GM23338 (cell line): ENCODE measurements at places on chromosomes 12 and 14. TPM values are rescaled to one million over a fixed set of nuclear protein-coding genes. Genes with fewer than 3 reads are reported as not detected.

DNA sequence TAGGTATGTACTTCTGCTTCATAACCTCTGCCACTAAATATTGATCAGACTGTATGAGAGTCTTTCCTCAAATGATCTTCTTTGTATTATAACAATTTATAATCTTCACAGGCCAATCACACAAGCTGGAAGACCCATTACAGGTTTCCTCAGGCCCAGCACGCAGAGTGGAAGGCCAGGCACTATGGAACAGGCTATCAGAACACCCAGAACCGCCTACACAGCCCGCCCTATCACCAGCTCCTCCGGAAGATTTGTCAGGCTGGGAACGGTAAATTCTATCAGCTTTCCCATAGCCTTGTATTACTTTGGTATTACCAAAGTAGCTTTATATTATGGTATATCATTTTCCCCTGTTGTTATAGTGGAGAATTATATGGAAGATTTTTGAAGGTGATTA lies 16.5 kb downstream of the TTC8 start:
- no peak overlapping the region for H3K27ac ChIP-seq
- no peak overlapping the region for H3K4me3 ChIP-seq
- DNase-seq = peak; percentile 10
- no peaks in the 10 kb centered on the region for H3K27me3 ChIP-seq
- no peaks in the 10 kb centered on the region for H3K36me3 ChIP-seq

The FGF6 gene
- not detected in 2 replicates for total RNA-seq

GRCh38 chr14:21073921-21074320 lies 3.8 kb downstream of the ARHGEF40 start:
- peaks cover 4% of the 10 kb centered on the region for H3K27me3 ChIP-seq
- peaks cover 13% of the 10 kb centered on the region for H3K4me1 ChIP-seq
- peaks cover 12% of the 10 kb centered on the region; the same call in 1 of the 2 replicates for H3K36me3 ChIP-seq
- H3K4me3 ChIP-seq = no peak overlapping the region
- DNase-seq = no peak

DNA sequence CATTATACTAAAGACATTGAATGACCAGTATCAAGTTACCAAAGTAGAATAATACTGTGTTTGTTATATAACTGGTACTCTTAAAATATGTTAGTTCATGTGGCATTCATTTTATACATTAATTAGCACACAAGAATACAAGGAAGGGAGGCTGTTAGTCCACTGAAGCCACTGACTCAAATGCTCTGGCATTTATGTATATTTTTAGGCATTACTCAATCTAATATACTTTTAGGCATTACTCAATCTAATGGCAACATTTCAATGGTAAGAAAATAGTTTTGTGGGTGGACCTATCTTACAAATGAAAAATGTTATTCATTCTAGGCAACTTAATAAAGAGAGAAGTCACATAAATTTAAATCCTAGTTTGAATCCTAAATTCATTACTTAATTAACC lies 874.4 kb upstream of the USP15 start:
- H3K4me1 ChIP-seq = no peaks in the 10 kb centered on the region
- H3K27ac ChIP-seq = no peak overlapping the region
- no peak overlapping the region for H3K4me3 ChIP-seq
- DNase-seq = no peak
- peaks cover 11% of the 10 kb centered on the region; the same call in 1 of the 2 replicates for H3K36me3 ChIP-seq
- no peaks in the 10 kb centered on the region for H3K27me3 ChIP-seq

GRCh38 chr14:68394764-68395143 lies 398.1 kb downstream of the ZFP36L1 start:
- no peaks in the 10 kb centered on the region for H3K36me3 ChIP-seq
- peak overlapping the region; percentile 27; the same call in 1 of the 2 replicates for H3K27ac ChIP-seq
- peak; percentile 50 for DNase-seq
- no peak overlapping the region for H3K4me3 ChIP-seq
- H3K4me1 ChIP-seq = peaks cover 23% of the 10 kb centered on the region

- H3K27me3 ChIP-seq = no peaks in the 10 kb centered on the region
- no peaks in the 10 kb centered on the region for H3K36me3 ChIP-seq
- H3K4me1 ChIP-seq = peaks cover 9% of the 10 kb centered on the region
- no peak overlapping the region for H3K4me3 ChIP-seq
These were observed 8.4 kb upstream of the MYH7 start for GRCh38 chr14:23443881-23444280.

DNA sequence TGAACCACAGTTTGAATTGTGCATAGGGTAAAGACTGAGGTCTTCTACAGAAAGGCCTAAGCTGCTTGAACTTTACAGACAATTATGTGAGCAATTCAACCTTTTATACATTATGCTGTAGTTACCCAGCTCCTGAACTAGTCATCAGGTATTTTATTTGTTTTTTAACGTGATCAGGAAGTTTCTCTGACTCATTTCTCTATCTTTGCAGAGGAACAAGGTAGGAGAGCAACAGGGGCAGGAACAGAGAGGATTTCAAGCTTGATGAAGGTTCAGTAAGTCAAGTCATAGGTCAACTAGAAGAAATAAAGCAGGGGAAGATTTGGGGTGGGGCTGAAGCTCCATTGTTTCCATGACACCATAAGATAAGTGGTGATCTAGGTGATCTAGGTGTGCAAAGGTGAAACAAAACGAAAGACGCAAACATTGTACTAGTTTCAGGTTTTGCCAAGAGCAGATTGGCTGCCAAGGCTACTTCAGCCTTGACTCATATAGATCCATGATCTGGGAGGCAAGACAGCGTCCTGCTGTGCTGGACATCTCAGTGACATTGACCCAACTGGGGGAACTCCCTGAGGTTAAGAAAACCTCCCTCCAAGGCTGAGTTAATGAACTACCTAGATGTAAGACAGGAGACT lies 198.1 kb downstream of the DAD1 start:
- no peaks in the 10 kb centered on the region for H3K36me3 ChIP-seq
- DNase-seq = no peak
- no peak overlapping the region for H3K4me3 ChIP-seq

The OR4K15 gene
- not detected in 2 replicates for total RNA-seq

DNA sequence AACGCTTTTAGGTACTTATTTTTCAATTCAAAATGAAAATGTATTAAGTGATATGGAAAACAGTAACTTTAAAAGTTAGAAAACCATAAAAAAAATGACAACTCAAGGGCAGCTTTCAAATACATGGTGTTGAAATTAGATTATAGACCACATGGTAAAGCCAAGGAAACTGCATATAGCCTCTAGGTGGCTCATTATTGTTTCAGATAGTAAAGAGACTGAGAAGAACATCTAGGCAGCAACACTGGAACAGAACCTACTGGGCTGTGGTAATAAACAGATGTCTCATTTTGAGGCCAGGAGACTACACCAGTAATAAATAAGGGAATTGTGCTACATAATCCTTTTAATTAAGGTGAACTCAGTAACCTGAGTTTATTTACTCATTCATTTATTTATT lies 13.0 kb downstream of the FBXO33 start:
- no peak for DNase-seq
- peaks cover 10% of the 10 kb centered on the region; the same call in 1 of the 2 replicates for H3K36me3 ChIP-seq
- H3K27me3 ChIP-seq = no peaks in the 10 kb centered on the region
- H3K4me3 ChIP-seq = no peak overlapping the region
- no peak overlapping the region for H3K27ac ChIP-seq
- no peaks in the 10 kb centered on the region for H3K4me1 ChIP-seq

The SYCP3 gene
- 0.07 TPM in 1 of 2 replicates, not detected in the other for total RNA-seq
